ENCODE measurements at places on chromosomes 1 and 21. TPM values are rescaled to one million over a fixed set of nuclear protein-coding genes. Genes with fewer than 3 reads are reported as not detected.

DNA sequence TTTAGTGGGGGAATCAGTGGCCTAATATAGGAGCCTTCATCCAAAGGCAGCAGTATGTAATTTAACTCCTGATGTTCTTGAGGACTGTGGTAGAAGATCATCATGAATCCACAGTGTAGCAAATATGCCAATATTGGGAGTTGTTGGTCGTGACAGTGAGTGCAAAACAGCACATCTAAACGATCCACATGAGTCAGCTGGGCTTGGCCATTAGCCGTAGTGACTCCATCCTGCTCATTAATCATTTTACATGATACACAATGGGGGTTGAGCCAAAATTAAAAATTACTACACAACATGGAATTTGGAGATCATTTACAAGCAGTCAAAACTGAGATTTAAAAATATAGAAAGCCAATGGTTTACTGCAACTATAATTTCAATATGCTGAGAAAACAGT lies 653.9 kb upstream of the CAMK1G start:
- DNase-seq: no peak

- no peak for DNase-seq
Observed at GRCh38 chr1:206802401-206802800, 30.1 kb upstream of the IL10 start.

The CRYAA gene
- polyA plus RNA-seq: not detected

- no peak for DNase-seq
Observed at GRCh38 chr1:227899141-227899819, 48.5 kb downstream of the WNT9A start.

The ANKRD35 gene
- polyA plus RNA-seq: 2.2 TPM

GRCh38 chr1:211738691-211739301 lies 63.4 kb upstream of the NEK2 start:
- no peak for DNase-seq

GRCh38 chr1:92411511-92411910 lies 75.2 kb downstream of the GFI1 start:
- no peak for DNase-seq

The C4BPB gene
- polyA plus RNA-seq: 0.71 TPM

The C1orf94 gene
- polyA plus RNA-seq: not detected

The NUP133 gene
- polyA plus RNA-seq: 25.0 TPM

DNA sequence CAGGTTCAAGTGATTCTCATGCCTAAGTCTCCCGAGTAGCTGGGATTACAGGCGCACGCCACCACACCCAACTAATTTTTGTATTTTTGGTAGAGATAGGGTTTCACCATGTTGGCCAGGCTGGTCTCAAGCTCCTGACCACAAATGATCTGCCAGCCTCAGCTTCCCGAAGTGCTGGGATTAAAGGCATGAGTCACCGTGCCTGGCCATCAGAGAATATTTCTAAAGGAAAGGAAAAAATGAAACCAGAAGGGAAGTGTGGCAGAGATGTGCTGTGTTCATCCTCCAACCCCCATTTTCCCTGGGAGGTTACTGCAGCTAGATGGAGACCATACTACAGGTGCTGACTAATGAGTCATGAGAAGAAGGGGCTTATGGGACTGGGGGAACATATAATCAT lies 964.1 kb downstream of the TTLL7 start:
- DNase-seq: no peak

DNA sequence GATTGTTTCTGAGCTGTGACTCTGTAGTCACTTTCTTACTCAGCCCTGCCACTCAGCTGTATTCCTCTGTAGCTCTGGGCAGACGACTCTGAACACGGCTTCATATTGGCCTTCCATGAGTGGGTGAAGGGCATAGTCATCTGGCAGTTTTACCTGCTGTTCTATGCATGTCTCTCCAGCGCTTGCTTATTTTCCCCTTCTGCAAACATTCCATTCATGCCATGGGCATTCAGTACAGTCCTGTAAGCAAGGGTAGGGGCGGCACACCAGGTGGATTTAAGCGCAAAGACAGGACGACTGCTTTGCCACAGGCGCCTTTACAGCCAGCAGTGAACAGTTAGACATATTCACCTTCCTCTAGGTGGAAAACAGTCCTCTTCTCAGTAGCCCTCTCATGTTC lies 4.4 kb upstream of the WDR26 start:
- no peak for DNase-seq
